ENCODE measurements at places on chromosomes 5 and 9.

DNA sequence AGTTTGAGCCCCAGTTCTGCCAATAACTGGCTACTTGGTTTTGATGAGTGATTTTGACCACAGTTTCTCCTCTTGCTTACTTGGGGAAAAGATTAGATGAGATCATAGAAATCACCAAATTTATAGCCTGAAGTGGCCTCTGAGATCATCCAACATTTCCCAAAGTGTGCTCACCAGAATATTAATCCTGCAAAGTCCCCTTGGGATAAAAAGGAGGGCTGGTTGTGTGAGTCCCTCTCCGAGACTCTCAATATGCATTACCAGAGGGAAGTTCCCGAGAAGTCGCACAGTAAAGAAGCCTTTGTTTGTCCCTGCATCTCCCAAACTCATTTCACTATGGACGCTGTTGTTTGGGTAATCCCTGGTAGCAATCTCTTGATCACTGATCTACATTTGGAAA, 88.4 kb upstream of the ADRA1B start:
- no peak for DNase-seq

DNA sequence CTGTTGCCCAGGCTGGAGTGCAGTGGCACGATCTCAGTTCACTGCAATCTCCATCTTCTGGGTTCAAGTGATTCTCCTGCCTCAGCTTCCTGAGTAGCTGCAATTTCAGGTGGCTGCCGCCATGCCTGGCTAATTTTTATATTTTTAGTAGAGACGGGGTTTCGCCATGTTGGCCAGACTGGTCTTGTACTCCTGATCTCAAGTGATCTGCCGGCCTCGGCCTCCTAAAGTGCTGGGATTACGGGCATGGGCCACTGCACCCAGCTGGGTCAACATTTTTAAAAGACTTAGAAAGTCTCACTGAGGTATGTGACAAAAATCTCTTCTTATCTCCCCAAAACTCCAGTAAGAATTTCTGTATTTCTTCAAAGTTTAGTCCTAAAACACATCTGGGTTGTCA, 211.6 kb downstream of the CTNND2 start:
- no peak for DNase-seq

DNA sequence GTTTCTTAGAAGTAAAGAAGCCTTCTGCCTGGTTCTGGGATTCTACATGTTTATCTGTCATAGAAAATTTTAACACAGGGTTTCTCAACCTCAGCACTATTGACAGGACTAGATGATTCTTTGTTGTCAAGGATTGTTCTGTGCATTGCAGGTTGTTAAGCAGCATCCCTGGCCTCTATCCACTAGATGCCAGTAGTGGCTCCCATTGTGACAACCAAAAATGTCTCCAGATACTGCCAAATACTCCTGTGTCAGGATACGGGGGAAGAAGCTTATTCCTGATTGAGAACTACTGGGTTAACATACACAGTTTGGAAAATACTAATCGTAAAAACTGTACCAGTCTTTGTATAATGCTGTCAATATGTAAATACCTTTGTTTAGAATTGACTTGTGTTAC, 167.1 kb downstream of the NIPBL start:
- peak; percentile 5 for DNase-seq

- DNase-seq, result peak; percentile 39
Measured at GRCh38 chr5:88792144-88792840, 90.7 kb downstream of the MEF2C start.

GRCh38 chr9:34246453-34246852, 67.6 kb downstream of the UBAP1 start:
- DNase-seq, result no peak

DNA sequence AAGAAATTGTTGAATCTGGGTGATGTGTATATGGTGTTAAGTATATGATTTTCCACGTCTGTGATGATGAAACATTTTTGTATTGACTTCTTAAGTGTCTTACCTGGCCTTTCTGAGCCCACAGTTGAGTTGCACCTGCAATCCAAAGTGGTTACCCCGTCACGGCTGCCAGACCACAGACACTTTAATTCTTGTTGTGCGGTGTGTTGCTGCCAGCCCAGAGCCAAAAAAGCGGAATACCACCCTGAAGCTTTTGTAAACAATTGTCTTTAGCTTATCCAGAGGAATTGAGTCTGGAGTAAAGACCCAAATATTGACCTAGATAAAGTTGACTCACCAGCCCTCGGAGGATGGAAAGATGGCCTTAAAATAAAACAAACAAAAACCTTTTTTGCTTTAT, 35.1 kb downstream of the MTAP start:
- DNase-seq, result peak; percentile 36

DNA sequence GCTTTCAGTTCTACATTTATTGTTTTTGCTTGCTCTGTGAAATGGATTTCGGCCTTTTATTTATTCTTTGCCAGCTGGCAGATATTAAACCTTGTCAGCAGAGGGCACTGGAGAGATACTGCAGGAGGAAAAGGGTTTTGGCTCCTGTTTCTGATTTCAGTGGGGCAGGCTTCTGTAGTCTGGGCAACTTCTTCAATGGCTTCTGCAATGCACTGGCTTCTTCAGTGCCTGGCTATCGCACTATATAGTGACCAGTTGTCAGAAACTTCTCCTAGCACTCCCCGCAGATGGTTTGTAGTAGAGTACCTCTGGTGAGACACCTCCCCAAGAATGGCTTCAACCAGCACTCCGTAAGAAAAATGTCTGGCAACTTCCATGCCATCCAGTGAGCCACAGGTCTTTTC, 3.2 kb upstream of the NFX1 start:
- peak; percentile 76 for DNase-seq

DNA sequence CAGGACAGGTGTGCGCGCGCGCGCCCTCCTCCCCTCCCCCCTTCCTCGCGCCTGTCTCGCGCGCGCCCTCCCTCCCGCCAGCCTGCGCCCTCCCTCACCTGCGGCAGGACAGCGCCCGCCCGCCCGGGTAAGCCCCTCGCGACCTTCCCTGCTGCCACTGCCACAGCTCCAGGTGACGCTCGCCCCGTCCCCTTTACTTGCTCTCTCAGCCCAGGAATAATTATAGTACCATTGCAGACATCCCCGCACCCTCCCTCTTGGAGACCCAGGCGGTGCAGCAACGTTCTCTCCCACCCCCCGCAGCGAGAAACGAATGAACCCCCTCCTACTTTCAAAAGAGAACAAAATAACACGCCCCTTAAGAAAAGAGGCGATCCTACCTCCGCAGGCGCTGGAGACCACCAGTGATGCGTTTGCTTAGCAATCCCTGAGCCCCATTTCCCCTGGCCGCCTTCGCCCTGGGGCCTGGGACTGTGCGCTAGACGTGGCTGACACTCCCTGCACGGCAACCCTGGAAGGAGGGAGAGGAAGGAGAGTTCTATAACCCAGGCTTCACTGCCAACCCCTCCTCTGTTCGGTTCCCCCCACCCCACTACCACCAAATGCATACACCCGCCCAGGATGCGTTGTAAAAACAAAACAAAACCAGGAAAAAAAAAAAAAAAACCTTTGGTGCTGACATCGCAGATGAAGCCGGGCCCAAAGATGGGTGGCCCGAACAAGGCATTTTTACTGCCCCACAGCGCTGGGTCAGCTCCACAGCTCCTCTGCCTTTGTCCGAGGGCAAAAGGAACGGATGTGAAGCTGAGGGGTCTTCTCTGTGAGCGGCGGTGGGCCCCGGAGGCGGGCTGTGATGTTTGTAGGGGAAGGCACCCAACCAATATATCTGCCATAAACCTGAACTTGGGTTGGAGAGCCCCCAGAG, 5.6 kb upstream of the PURA start:
- no peak for DNase-seq

- no peak for DNase-seq
Measured at GRCh38 chr5:159668556-159668955, 247.7 kb upstream of the ADRA1B start.

GRCh38 chr5:1971944-1972343, 89.2 kb upstream of the IRX4 start:
- no peak for DNase-seq

DNA sequence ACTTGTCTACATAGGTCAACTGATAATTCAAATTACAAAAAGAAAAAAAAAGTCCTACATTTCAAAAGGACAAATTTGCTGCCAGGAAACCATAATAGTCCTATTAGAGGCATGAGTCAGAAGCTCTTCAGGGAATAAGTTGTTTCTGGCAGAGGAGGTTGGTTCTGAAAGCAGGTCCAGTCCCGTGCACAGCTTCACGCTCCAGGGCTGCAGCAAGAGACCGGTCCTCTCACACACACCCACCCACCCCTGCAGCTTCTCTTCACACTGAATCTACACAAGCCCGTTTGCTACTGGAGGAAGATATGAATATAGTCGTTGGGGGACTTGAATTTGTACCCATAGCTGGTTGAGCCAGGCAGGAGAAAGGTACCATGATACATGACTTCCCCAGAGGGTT, 36.9 kb upstream of the SLC1A3 start:
- peak; percentile 24 for DNase-seq

- DNase-seq, result no peak
Measured at GRCh38 chr5:1931604-1932231, 49.0 kb upstream of the IRX4 start.

DNA sequence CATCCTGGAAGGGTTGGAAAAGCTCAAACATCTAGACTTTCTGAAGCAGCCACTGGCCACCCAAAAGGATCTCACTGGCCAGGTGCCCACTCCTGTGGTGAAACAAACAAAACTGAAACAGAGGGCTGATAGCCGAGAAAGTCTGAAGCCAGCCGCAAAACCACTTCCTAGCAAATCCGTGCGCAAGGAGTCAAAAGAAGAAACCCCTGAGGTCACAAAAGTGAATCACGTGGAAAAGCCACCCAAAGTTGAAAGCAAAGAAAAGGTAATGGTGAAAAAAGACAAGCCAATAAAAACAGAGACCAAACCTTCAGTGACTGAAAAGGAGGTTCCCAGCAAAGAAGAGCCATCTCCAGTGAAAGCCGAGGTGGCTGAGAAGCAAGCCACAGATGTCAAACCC, 87.6 kb downstream of the MAP1B start:
- DNase-seq, result no peak

DNA sequence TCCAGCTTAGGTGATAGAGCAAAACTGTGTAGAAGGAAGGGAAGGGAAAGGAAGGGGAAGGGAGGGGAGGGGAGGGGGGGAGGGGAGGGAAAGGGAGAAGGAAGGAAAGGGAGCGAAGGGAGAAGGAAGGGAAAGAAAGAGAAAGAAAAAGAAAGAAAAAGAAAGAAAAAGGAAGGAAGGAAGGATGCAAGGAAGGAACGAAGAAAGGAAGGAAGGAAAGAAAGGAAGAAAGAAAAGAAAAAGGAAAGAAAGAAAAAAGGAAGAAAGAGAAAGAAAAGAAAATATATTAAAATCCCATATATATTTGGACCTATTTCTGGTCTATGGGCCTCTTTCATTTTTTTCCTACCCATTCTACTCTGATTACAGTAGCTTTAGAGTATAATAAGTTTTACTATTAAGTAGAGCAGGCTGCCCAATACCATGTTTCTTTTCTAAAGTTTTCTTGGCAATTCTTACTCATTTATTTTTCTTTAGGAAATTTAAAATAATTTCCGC, 229.1 kb downstream of the AUH start:
- DNase-seq, result no peak

DNA sequence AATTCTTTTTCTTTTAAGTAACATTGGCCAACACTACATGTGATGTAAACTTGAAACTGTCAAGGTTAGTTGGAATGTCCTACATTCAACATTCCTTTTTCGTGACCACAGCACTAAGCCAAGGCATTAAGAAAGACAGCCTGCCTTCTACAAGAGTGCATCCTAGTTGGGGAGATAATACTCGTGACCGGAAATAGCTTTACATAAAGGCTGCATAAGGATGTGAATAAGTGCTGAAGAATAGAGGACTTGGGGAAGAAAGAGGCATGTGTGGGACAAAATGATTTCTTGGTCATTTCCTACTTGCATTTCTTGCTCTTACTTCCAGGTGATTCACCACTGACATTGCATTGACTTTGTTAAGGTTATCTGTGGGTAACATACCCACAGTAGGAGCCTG, 282.0 kb downstream of the DMRT2 start:
- DNase-seq, result no peak

- DNase-seq, result no peak
Measured at GRCh38 chr9:108219664-108220063, 636.1 kb downstream of the ACTL7B start.

- no peak for DNase-seq
Measured at GRCh38 chr9:126849591-126850225, 10.7 kb upstream of the ZBTB34 start.

DNA sequence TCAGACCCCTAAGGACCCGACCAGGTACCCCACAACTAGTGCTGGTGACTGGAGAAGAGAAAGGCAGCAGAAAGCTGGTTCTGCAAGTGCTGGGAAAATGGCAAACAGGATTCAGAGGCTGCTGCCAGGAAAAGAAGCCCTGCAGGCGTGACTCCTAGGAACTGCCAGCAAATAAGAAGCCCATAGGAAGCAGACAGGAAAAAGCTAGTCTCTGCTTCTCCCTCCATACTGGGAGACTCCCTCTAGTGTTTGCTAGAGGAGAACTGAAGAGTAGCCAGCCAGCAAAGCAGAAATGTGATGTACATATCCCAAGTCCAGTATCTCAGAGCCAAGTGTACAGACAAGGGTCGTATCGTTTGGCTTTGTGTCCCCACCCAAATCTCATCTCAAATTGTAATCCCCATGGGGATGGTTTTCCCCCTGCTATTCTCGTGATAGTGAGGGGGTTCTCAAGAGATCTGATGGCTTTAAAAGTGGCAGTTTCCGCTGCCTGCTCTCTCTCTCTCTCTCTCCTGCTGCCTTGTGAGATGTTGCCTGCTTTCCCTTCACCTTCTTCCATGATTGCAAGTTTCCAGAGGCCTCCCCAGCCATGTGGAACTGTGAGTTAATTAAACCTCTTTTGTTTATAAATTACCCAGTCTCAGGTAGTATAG, 38.1 kb upstream of the TUSC1 start:
- DNase-seq, result peak; percentile 39

DNA sequence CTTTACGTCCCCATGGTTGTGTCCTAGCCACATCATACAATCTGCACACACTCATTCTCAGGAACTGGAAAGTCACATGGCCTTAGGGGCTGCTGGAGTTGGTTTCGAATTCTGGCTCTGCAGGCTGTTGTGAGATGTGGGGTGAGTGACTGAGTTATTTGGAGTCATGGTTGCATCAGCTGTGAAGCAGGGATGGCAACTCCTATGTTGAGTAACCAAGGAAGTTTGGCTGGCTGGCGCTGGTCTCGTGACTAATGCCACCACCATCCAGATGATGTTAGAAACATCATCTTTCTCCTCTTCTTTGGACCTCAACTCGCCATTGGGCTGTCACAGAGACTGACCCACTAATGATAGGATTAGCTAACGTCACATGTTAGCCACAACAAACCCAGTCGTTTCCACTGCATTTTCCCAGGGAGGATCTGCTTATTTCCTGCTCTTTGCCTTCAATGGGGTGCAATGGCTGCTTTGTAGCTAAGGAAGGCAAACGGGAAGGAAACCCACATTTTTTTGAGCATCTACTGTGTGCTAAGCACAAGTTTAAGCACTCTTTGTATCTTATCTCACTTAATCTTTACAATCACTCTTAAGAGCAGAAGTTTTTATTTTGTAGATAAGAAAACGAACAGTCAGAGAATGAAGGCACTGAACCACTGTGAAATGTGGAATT, 78.1 kb upstream of the UBTD2 start:
- peak; percentile 95 for DNase-seq

- peak; percentile 44 for DNase-seq
Measured at GRCh38 chr9:96554326-96554725, 65.3 kb downstream of the CDC14B start.
